ENCODE measurements at places on chromosomes 6 and 20.

- no peak for DNase-seq
Measured at GRCh38 chr20:63500151-63500901, 1.4 kb upstream of the EEF1A2 start.

DNA sequence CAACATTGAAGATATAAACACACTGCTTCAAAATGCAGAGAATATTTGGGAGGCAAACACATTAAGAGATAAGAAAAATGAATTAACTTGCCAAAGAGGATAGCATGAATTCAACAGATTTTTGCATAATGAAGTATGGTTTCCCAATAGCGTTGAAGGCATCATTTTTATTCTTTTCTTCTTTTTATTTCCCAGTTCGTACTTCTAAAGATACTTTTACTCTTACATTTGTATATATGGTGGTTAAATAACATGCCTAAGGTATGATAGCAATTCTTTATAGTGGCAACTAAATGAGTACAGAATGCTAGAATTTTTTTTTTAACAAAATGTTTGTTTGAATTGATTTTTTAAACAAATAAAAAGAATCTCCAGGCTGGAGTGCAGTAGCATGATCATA lies 473.4 kb upstream of the MARCKS start:
- DNase-seq: no peak

DNA sequence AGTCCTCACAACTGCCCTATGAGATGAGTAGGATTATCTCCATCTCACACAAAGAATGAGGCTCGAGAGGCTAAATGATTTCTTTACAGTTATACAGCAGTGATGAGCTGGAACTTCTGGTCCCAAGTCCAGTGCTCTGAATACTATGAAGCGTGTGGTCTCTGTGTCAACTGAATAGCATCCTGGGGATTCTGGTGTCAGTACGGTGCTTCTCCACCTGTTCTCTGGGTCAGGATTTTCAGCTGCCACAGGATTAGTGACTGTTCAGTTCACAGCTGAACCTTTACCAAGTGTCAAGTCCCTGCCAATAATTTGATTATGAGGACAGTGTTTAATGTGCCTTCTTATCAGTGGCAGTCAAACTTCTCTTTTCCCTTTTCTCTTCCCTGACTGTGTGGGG lies 5.2 kb upstream of the MAFB start:
- DNase-seq: no peak

DNA sequence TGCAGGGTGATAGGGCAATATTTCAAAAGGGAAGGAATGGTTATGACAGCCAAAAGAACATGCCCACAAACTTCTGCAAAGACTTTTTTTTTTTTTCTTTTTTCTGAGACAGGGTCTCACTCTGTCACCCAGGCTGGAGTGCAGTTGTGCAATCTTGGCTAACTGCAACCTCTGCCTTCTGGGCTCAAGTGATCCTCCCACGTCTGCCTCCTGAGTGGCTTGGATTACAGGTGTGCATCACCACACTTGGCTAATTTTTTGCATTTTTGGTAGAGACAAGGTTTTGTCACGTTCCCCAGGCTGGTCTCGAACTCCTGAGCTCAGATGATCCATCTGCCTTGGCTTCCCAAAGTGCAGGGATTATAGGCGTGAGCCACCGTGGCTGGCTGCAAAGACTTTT lies 117.6 kb upstream of the ADGRF1 start:
- no peak for DNase-seq

GRCh38 chr6:17432356-17432755 lies 39.0 kb downstream of the CAP2 start:
- DNase-seq: no peak

DNA sequence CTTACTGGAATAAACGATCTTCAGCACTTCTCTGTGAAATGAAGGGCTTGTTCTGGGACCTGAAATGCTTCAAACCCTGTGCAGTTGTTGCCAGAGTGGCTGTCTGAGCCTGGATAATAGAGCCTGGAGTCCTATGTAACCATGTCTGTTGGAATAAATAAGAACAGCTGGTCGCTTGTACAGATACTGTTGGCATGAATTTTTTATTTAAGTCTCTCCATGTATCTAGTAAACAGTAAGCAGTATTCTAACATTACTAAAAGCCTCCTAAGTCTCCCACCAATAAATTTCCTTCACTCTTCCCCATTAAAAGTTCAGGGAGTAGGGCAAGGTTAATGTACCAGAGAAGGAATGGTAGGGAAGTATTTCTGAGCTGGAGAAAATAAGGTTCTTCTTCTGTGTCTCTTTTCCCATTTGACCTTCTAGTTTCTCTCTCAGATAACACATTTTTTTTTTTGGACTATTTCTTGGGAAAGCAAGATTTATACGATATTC lies 227.5 kb downstream of the PRL start:
- DNase-seq: no peak

DNA sequence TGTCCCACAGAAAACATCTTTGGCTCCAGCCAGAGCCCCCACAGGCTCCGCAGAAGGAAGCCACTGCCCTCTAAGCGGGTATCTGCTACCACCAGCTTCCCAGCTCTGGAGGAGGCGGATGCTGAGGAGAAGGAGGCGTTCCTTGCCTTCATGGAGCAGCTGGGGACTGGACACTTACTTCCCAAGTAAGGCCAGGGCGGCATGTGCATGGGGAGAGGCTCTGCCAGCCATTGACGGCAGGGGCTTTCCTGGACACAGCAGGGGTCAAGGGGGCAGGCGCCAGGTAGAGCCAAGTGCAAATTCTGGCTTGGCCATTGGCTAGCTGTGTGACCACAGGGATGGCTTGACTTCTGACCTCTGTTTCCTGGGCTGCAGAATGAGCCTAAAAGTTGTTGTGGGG lies 17.8 kb downstream of the RAB44 start:
- no peak for DNase-seq
